ENCODE measurements at places on chromosomes 3 and 15.

- no peak for DNase-seq
- no peak overlapping the region for H3K27ac ChIP-seq
- H3K27me3 ChIP-seq, result no peaks in the 10 kb centered on the region
These were observed 20.9 kb upstream of the LARS2 start for GRCh38 chr3:45367453-45367871.

DNA sequence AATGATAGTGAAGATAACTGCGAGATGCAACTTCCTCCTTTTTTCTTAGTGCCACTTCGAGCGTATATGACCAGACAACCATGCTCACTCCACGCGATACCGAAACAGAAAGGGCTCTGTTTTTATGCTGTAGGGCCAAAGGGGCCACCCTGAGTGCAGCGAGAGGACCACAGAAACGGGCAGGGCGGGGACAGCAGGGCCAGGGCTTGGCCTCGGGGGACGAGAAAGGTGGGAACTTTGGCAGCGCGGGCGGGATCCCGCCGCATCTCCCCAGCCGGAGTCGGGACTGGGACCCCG is 483 bp downstream of the VPS13C start:
- no peaks in the 10 kb centered on the region for H3K36me3 ChIP-seq
- H3K4me1 ChIP-seq, result no peaks in the 10 kb centered on the region
- DNase-seq, result no peak
- no peaks in the 10 kb centered on the region for H3K27me3 ChIP-seq
- H3K27ac ChIP-seq, result no peak overlapping the region
- H3K4me3 ChIP-seq, result peak overlapping the region; percentile 65

GRCh38 chr3:188940573-188940932 is 231.2 kb upstream of the TPRG1 start:
- no peak overlapping the region for H3K4me3 ChIP-seq
- H3K27ac ChIP-seq, result no peak overlapping the region
- H3K36me3 ChIP-seq, result no peaks in the 10 kb centered on the region
- H3K4me1 ChIP-seq, result no peaks in the 10 kb centered on the region

DNA sequence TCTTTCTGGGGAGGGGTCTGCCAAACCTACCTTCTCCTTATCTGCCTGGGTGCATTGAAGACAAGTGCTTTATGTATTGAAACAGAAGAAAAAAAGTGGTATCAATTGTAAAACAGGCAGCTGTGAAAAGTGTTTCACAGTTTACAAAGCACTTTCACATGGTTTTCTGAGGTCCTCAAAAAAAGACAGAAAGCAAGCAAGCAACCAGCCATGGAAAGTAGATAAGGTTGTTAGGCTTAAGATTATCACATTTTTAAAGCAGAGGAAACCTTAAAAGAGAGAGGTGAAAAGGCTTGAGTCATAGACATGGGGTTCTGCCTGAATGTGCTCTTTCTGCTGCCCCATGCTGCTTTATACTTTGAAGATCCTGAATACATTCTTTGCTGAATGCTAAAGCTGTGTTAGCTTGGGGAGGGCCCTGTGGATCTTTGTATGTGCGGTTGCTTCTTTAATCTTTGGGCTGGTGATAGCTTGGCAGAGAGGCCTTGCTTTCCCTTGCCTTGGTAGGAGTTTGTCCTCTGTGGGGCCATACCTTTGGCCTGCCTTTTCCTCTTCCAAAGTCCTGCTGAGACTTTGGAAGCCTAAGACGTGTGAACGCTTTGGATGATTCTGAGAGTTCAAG is 2.6 kb downstream of the SMAD3 start:
- peaks cover 10% of the 10 kb centered on the region for H3K4me1 ChIP-seq
- H3K4me3 ChIP-seq, result no peak overlapping the region
- DNase-seq, result no peak
- peaks cover 12% of the 10 kb centered on the region for H3K27me3 ChIP-seq
- H3K36me3 ChIP-seq, result no peaks in the 10 kb centered on the region
- H3K27ac ChIP-seq, result no peak overlapping the region

- no peak overlapping the region for H3K27ac ChIP-seq
- H3K27me3 ChIP-seq, result no peaks in the 10 kb centered on the region
- no peak for DNase-seq
- no peak overlapping the region for H3K4me3 ChIP-seq
- peaks cover 5% of the 10 kb centered on the region for H3K4me1 ChIP-seq
These were observed 48.3 kb downstream of the GABRB3 start for GRCh38 chr15:26724381-26725150.

DNA sequence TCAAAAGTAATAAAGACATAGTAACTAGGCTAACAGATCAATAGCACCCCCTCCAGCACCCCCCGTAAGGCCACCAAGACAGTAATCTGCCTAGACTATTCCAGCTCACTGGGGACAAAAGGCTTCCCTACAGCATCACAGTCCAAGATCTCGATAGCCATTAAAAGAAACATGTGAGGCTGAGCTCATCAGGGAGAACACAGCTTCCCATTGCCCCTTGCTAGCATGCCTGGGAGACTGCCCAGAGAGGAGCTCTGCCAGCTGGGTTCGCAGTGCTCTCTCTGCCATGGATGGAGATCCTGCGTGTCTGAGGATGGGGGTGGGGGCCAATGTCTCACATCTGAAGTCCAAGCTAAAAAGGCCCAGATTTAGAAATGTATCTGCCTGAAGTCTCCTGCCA is 17.8 kb downstream of the LRIG1 start:
- H3K4me3 ChIP-seq, result no peak overlapping the region
- no peaks in the 10 kb centered on the region for H3K36me3 ChIP-seq
- no peaks in the 10 kb centered on the region for H3K27me3 ChIP-seq

- no peak overlapping the region for H3K27ac ChIP-seq
- H3K4me1 ChIP-seq, result peaks cover 2% of the 10 kb centered on the region
- H3K36me3 ChIP-seq, result 0 out of 2 replicates have a peak, but pooled peaks cover 2% of the 10 kb centered on the region
- H3K27me3 ChIP-seq, result no peaks in the 10 kb centered on the region
These were observed 34.2 kb upstream of the SPTBN5 start for GRCh38 chr15:41928100-41928499.

GRCh38 chr3:43994657-43995546 is 246.8 kb upstream of the TOPAZ1 start:
- no peak for DNase-seq
- no peaks in the 10 kb centered on the region for H3K36me3 ChIP-seq
- H3K27ac ChIP-seq, result no peak overlapping the region
- H3K4me1 ChIP-seq, result peaks cover 9% of the 10 kb centered on the region

- DNase-seq, result no peak
- no peak overlapping the region for H3K27ac ChIP-seq
- no peaks in the 10 kb centered on the region for H3K4me1 ChIP-seq
- H3K4me3 ChIP-seq, result no peak overlapping the region
- H3K36me3 ChIP-seq, result no peaks in the 10 kb centered on the region
These were observed 182.2 kb upstream of the IL12A start for GRCh38 chr3:159806412-159806811.

DNA sequence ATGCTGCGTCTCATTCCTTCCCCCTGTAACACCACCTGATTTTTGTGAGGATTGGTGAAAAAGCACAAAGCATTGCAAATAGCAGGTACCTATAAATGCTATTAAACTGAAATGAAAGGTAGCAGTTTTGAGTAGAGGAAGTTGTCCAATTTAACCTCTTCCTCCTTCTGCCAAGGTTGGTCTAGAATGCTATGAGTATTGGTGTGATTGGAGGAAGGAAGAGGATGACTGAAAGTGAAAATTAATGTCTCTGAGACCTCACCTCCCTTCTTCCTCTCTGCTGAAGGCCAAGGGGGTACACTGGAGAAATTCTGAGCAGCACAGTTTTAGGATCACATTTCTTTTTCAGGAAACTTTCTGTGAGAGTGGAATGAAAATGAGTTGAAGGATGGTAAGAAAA is 94.4 kb downstream of the DTWD1 start:
- no peaks in the 10 kb centered on the region for H3K4me1 ChIP-seq
- no peak for DNase-seq
- no peaks in the 10 kb centered on the region for H3K36me3 ChIP-seq
- H3K4me3 ChIP-seq, result no peak overlapping the region

- DNase-seq, result no peak
- no peak overlapping the region for H3K27ac ChIP-seq
- H3K4me1 ChIP-seq, result no peaks in the 10 kb centered on the region
- no peaks in the 10 kb centered on the region for H3K27me3 ChIP-seq
These were observed 34.9 kb upstream of the MAGI1 start for GRCh38 chr3:66073464-66074141.

- no peak overlapping the region for H3K4me3 ChIP-seq
- no peak overlapping the region for H3K27ac ChIP-seq
- no peaks in the 10 kb centered on the region for H3K27me3 ChIP-seq
- no peak for DNase-seq
These were observed 66.2 kb upstream of the ONECUT1 start for GRCh38 chr15:52856286-52856685.

GRCh38 chr3:188284455-188285212 is 130.7 kb downstream of the LPP start:
- H3K36me3 ChIP-seq, result no peaks in the 10 kb centered on the region
- no peaks in the 10 kb centered on the region for H3K4me1 ChIP-seq
- no peak overlapping the region for H3K27ac ChIP-seq
- no peaks in the 10 kb centered on the region for H3K27me3 ChIP-seq

DNA sequence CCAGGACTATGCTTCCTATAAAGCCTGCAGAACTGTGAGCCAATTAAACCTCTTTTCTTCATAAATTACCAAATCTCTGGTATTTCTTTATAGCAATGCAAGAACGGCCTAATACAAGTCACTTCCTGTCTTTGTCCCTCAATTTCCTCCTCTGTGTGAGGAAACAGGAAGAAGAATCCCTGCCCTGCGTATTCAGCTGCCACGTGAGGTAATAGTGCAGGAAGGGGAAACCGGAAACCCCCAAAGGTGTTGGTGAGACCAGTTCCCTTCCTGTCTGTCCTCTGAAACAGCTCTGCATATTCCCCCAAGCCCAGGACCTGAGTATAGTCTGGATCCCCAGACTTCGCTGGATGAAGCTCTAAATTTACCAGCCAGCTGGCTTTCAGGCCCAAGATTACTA is 18.1 kb upstream of the PTPN23 start:
- H3K27ac ChIP-seq, result no peak overlapping the region
- H3K36me3 ChIP-seq, result no peaks in the 10 kb centered on the region
- no peak overlapping the region for H3K4me3 ChIP-seq
- H3K4me1 ChIP-seq, result no peaks in the 10 kb centered on the region
- H3K27me3 ChIP-seq, result no peaks in the 10 kb centered on the region

GRCh38 chr3:108430540-108430939 is 79.9 kb downstream of the MYH15 start:
- H3K4me3 ChIP-seq, result no peak overlapping the region
- H3K27me3 ChIP-seq, result no peaks in the 10 kb centered on the region
- no peaks in the 10 kb centered on the region for H3K36me3 ChIP-seq
- no peak for DNase-seq
- no peak overlapping the region for H3K27ac ChIP-seq
- no peaks in the 10 kb centered on the region for H3K4me1 ChIP-seq

DNA sequence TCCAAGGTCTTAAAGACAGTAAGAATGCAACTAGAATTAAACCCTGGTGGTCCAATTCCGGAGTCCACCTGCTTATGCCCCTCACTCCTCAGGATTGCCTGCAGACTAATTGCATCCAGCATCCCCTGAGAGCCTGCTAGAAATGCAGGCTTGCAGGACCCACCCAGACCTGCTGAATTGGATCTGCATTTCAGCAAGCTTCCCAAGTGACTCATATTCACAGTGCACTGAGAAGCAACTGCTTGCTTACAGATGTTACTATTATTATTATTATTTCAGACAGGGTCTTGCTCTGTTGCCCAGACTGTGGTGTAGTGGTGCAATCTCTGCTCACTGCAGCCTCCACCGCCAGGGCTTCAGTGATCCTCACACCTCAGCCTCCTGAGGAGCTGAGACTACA is 83.5 kb upstream of the VGLL4 start:
- DNase-seq, result no peak
- H3K36me3 ChIP-seq, result no peaks in the 10 kb centered on the region
- H3K27me3 ChIP-seq, result no peaks in the 10 kb centered on the region
- no peak overlapping the region for H3K4me3 ChIP-seq
- no peak overlapping the region for H3K27ac ChIP-seq

DNA sequence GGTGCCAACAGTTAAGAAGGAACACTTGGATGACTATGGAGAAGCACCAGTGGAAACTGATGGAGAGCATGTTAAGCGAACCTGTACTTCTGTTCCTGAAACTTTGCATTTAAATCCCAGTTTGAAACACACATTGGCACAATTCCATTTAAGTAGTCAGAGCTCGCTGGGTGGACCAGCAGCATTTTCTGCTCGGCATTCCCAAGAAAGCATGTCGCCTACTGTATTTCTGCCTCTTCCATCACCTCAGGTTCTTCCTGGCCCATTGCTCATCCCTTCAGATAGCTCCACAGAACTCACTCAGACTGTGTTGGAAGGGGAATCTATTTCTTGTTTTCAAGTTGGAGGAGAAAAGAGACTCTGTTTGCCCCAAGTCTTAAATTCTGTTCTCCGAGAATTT is 3.0 kb downstream of the SKIL start:
- H3K27me3 ChIP-seq, result no peaks in the 10 kb centered on the region
- DNase-seq, result no peak
- H3K4me1 ChIP-seq, result no peaks in the 10 kb centered on the region

GRCh38 chr15:99731336-99732123 is 1.7 kb downstream of the LYSMD4 start:
- H3K27ac ChIP-seq, result no peak overlapping the region
- H3K4me1 ChIP-seq, result no peaks in the 10 kb centered on the region
- DNase-seq, result no peak
- H3K36me3 ChIP-seq, result 0 out of 2 replicates have a peak, but pooled peaks cover 2% of the 10 kb centered on the region

- H3K27me3 ChIP-seq, result no peaks in the 10 kb centered on the region
- no peaks in the 10 kb centered on the region for H3K36me3 ChIP-seq
- H3K4me3 ChIP-seq, result no peak overlapping the region
- no peaks in the 10 kb centered on the region for H3K4me1 ChIP-seq
These were observed 16.4 kb downstream of the IP6K1 start for GRCh38 chr3:49769926-49770325.

DNA sequence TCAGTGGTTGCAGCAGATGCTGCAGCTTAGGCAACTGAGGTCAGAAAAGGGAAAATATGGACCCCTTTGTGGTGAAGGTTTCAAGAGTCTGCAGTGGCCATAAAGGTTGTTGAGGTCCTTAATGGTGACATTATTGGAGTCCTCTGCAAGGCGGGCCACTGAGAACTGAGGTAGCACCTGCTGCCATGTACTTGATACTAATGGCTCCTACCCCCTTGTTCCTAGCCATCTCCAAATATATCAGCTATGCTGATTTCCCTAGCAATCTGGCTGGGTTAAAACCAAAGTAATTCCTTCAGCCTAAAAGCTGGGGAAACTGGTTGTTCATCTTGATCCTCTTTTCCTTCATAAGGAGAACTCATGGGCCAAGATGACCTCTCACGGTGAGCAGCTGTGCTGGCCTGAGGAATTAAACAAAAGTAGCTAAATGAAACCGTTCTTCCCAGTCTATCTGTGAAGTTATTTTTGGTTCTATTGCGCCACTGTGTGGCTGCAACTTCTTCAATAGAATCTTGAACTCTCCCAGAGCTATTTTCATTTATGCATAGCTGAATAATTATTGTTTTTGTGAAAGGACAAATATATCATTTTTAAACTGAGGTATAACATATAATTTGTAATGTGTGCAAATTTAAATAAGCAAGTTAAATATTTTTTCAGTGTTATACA is 76.1 kb upstream of the PLSCR4 start:
- no peak for DNase-seq
- H3K27me3 ChIP-seq, result no peaks in the 10 kb centered on the region
- no peaks in the 10 kb centered on the region for H3K36me3 ChIP-seq
- no peaks in the 10 kb centered on the region for H3K4me1 ChIP-seq
- no peak overlapping the region for H3K27ac ChIP-seq
- H3K4me3 ChIP-seq, result no peak overlapping the region

GRCh38 chr3:121703973-121704372 is 43.3 kb upstream of the HCLS1 start:
- no peaks in the 10 kb centered on the region for H3K36me3 ChIP-seq
- H3K4me3 ChIP-seq, result no peak overlapping the region
- H3K27me3 ChIP-seq, result no peaks in the 10 kb centered on the region
- H3K27ac ChIP-seq, result no peak overlapping the region
- no peaks in the 10 kb centered on the region for H3K4me1 ChIP-seq
